CD4-positive, alpha-beta T cell treated with Interleukin-2 at 100 ng/mL for 4 hours (primary cell): ENCODE measurements at places on chromosomes 12 and 14.
A peak's percentile ranks its signal among the peaks of the same experiment; 100 is the strongest.

- DNase-seq = no peak
These were observed 46.5 kb downstream of the NDUFA12 start for GRCh38 chr12:94957006-94957405.

DNA sequence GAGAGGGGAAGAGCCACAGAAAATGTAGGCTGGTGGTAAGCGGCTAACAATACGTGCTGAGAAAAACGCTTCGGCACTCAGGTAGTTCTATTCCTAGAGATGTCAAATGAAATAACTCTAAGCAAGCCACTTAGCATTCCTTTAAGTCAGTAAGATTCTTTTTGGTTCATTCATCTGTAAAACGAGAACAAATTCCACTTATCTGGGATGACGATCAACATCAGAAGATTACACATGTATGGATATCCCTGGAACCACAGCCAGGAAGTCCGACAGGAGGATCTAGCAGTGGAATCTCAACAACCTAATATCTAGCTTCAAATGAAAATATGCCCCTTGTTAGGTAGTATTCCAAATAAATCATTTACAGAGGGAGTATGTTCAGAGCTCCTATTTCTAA, 74.6 kb upstream of the CDKN3 start:
- DNase-seq = no peak

GRCh38 chr12:105168006-105168405, 60.5 kb downstream of the WASHC4 start:
- DNase-seq = no peak

- DNase-seq = no peak
These were observed 29.7 kb downstream of the LGR5 start for GRCh38 chr12:71469258-71469750.

- peak; percentile 60 for DNase-seq
These were observed 235.4 kb downstream of the SEC23A start for GRCh38 chr14:38867561-38868150.

GRCh38 chr12:6367969-6368892, 7.1 kb downstream of the SCNN1A start:
- DNase-seq = no peak

DNA sequence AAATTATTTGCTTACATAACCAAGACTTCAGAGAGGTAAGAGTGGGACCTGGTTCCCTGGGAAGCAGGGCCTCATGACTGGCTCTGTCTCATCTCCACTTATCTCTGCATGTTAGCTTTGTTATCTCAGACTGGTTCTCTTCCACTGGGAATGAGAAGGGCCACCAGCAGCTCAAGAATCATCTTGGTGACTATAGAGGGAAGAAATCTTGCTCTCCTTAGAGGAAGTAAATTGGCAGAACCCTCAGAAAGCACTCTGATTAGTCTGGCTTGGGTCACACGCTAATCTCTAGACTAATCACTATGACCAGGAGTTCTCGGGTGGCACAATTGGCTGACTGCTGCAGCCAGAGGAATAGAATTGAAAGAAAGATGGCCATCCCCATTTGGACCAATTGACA, 110.8 kb upstream of the KRAS start:
- DNase-seq = no peak

DNA sequence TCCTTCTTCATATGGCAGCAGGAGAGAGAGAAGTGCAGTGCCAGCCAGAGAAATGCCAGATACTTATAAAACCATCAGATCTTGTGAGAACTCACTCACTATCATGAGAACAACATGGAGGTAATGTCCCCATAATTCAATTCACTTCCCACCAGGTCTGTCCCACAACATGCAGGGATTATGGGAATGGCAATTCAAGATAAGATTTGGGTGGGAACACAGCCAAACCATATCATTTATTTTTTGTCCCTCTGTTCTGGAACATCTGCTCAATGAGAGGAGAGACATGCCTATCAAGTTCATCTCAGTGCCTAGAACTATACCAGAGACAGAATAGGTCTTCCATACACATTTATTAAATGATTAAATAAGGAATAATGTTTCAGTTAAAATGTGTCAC, 543.5 kb downstream of the NRXN3 start:
- no peak for DNase-seq

DNA sequence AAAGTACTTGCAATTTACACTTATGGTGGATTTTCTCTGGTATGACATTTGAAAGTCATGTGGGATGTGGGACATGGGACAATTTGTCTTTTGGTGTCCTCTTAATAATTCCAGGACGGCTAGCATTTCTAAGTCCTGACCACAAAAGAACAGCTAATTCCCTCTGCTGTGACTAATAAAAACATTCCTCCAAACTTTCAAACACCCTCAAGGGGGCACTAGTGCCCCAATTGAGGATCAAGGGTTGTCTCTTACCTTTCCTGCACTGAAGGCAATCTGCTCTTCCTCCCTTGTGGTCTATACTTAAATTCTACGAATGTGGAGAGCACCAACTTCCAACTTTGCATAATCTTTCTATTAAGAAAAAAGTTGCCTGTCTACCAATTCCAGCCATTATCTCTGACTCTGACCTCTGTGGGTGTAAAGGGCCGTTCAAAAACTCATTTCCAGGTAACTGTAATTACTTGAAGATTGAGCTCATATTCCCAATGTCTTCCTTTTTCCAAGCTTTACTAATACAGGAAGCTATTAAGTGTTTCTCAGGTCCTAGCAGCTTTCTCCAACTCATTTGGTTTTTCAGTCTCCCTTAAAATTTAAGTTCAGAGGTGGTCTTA, 210.2 kb downstream of the PTPRO start:
- DNase-seq = peak; percentile 75

GRCh38 chr12:49776858-49777257, 35.5 kb downstream of the TMBIM6 start:
- DNase-seq = no peak

GRCh38 chr14:65075628-65076325, 26.5 kb downstream of the MAX start:
- no peak for DNase-seq

GRCh38 chr14:32934073-32934880, 4.4 kb upstream of the NPAS3 start:
- no peak for DNase-seq

- no peak for DNase-seq
These were observed 1.2 kb upstream of the CEP170B start for GRCh38 chr14:104863923-104864266.

GRCh38 chr12:125189015-125189414, 123.8 kb downstream of the AACS start:
- DNase-seq = no peak

DNA sequence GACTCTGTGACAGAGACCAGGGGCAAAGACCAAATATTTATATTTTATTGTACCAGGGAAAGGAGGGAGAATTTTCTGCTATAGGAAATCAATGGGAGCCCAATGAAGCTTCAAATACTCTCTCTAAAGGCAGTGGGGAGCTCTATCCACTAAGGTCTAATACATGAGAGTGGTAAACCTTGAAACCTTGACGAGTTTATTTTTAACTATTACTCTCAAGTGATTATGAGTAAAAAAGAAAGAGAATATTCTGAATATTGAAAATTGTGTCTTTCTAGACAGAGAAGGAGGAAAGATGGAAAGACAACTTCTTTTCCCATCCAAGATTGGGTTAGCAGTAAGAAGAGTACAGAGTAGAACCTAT, 1722.1 kb upstream of the SEL1L start:
- DNase-seq = no peak

GRCh38 chr12:53500142-53500775, 824 bp upstream of the TARBP2 start:
- peak; percentile 12 for DNase-seq

DNA sequence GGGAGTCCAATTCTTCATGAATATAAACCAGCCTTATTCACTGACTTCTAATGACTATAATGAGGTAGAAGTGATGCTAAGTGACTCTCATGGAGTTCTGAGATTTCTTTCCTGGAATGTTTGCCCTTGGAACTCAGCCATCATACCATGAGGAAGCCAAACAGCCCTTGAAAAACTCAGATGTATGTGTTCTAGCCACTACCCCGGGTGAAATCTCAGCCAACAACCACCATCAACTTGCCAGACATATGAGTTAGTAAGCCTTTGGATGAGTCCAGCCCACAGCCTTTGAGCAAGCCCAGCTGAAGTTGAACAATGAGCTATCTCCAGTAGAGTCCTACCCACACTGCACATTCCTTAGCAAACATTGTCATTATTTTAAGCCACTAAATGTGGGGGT, 149.5 kb downstream of the SLC6A15 start:
- DNase-seq = no peak

DNA sequence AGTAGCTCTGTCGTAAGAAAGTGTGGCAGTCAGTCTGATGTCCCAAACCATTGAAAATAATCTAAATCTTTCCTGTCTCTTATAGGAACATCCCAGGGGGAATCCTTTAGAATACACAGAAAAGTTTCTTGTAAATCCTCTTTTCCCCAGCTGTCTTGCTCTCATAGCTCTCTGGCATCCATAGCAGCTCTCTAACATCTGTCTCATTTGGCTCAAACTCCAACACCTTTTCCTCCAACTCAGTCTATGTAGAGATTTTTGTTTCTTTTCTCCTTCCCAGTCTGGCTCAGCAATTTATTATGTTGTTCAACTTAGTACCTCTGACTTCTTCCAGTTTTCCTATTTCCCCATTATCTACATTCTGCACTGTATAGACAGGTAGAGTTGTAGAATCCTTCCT, 84.4 kb upstream of the NEDD1 start:
- no peak for DNase-seq

DNA sequence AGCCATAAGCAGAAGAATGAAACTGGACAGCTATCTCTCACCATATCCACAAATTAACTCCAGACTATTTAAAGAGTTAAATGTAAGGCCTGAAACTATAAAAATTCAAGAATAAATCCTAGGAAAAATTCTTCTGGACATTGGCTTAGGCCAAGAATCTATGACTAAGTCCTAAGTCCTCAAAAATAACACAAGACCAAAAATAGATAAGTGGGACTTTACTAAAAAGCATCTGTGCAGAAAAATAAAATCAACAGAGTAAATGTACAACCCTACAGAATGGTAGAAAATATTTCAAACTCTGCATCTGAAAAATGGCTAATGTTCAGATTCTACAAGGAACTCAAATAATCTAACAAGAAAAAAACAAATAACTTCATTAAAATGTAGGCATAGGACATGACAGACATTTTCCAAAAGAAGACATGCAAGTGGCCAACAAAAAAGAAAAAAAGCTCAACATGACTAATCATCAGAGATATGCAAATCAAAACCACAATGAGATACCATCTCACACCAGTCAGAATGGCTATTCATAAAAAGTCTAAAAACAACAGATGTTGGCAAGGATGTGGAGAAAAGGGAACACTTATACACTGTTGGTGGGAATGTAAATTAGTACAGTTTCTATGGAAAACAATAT, 61.0 kb upstream of the PPFIA2 start:
- DNase-seq = no peak

- DNase-seq = no peak
These were observed 23.0 kb upstream of the REP15 start for GRCh38 chr12:27673101-27673718.

GRCh38 chr14:72646861-72647528, 246.9 kb downstream of the DPF3 start:
- no peak for DNase-seq

- no peak for DNase-seq
These were observed 48.0 kb upstream of the LHX5 start for GRCh38 chr12:113519464-113520307.

GRCh38 chr14:48027115-48027514, 351.7 kb upstream of the MDGA2 start:
- DNase-seq = no peak
